ENCODE measurements at places on chromosomes 1 and 21. TPM values are rescaled to one million over a fixed set of nuclear protein-coding genes. Genes with fewer than 3 reads are reported as not detected.

The CNR2 gene
- polyA plus RNA-seq = 45.1 TPM

The PPM1J gene
- polyA plus RNA-seq = 0.48 TPM

The NTMT2 gene
- not detected for polyA plus RNA-seq

The C1orf141 gene
- polyA plus RNA-seq = not detected

The SSBP3 gene
- polyA plus RNA-seq = 4.2 TPM

The INAVA gene
- not detected for polyA plus RNA-seq

The IL22RA1 gene
- not detected for polyA plus RNA-seq

- H3K4me3 ChIP-seq = no peak overlapping the region
- H3K27me3 ChIP-seq = no peaks in the 10 kb centered on the region
- H3K27ac ChIP-seq = no peak overlapping the region
- no peaks in the 10 kb centered on the region for H3K4me1 ChIP-seq
- no peak for DNase-seq
These were observed 80.2 kb downstream of the VPS26C start for GRCh38 chr21:37186983-37187382.

- H3K36me3 ChIP-seq = no peaks in the 10 kb centered on the region
- H3K4me3 ChIP-seq = no peak overlapping the region
- DNase-seq = no peak
These were observed 173.9 kb downstream of the DUSP10 start for GRCh38 chr1:221567859-221568507.

- H3K36me3 ChIP-seq = no peaks in the 10 kb centered on the region
- DNase-seq = no peak
- no peak overlapping the region for H3K27ac ChIP-seq
- H3K4me3 ChIP-seq = no peak overlapping the region
- H3K4me1 ChIP-seq = no peaks in the 10 kb centered on the region
These were observed 196.1 kb upstream of the CAMK1G start for GRCh38 chr1:209387271-209387968.

DNA sequence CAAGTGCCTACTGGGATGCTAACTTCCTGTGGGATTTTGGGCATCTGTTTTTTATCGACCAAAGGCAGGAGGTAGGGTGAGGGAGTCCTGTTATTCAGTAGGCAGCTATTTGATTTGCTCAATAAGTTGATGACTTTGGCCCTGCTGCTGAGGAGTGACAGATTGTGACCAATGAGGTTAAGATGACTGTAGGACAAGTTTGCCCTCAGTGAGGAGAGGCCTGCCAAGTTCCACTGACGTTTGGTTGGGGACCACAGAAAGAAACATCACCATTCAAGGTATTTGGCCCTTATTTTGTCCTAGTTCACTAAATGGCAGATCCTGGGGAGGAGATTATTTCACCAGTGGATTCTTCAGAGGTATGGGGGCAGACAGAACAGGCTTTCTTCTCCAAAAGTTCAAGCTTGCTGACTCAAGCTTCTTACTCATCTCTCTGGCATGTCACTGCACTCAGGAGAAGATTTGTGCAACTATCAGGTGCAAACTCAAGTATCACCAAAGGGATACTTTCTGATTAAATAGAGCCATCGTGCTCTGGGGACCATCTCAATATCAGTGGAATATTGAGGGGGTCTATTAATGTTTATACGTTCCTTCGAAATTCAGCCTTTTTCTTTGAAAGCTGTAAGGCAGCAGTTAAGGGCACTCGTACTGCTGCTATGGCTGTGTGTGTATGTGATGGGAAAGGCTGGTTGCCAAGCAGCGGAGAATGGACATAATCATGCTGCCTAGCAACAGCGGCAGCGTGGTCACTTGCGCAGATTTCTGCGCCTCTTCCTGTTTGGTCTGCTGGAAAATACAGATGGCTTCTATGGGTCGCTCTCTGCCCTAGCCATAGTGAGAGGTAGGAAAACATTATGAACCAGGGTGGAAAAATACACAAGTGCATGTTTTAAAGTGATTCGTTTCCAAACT is 78.7 kb downstream of the PBX1 start:
- H3K36me3 ChIP-seq = no peaks in the 10 kb centered on the region
- no peak overlapping the region for H3K27ac ChIP-seq
- H3K4me1 ChIP-seq = no peaks in the 10 kb centered on the region
- H3K4me3 ChIP-seq = no peak overlapping the region
- DNase-seq = no peak
- H3K27me3 ChIP-seq = no peaks in the 10 kb centered on the region

DNA sequence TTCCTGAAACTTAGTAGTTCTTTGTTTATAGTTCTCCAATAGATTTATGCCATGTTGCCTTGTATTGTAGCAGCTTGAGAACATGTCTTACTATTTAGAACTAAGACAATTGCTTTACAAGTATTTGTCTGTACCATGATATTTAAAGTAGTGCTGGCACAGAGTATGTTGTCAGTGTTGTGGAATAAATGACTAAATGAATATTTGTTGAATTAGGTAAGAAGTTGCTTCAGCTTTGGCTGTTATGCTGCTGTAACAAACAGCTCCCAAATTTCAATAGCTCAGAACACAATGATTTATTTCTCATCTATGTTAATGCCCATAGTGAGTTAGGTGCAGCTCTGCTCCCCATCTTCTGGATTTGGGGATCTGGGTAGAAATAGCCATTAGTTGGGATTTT is 90.2 kb upstream of the VCAM1 start:
- H3K4me3 ChIP-seq = no peak overlapping the region
- no peak for DNase-seq
- no peak overlapping the region for H3K27ac ChIP-seq
- peaks cover 6% of the 10 kb centered on the region for H3K27me3 ChIP-seq

GRCh38 chr1:3669971-3670431 is 17.7 kb downstream of the TP73 start:
- H3K4me3 ChIP-seq = no peak overlapping the region
- H3K36me3 ChIP-seq = no peaks in the 10 kb centered on the region
- no peak for DNase-seq

- peaks cover 15% of the 10 kb centered on the region for H3K27me3 ChIP-seq
- H3K4me3 ChIP-seq = no peak overlapping the region
- no peak for DNase-seq
- no peaks in the 10 kb centered on the region for H3K4me1 ChIP-seq
- no peak overlapping the region for H3K27ac ChIP-seq
These were observed 186.2 kb downstream of the C1orf94 start for GRCh38 chr1:34362949-34363348.

DNA sequence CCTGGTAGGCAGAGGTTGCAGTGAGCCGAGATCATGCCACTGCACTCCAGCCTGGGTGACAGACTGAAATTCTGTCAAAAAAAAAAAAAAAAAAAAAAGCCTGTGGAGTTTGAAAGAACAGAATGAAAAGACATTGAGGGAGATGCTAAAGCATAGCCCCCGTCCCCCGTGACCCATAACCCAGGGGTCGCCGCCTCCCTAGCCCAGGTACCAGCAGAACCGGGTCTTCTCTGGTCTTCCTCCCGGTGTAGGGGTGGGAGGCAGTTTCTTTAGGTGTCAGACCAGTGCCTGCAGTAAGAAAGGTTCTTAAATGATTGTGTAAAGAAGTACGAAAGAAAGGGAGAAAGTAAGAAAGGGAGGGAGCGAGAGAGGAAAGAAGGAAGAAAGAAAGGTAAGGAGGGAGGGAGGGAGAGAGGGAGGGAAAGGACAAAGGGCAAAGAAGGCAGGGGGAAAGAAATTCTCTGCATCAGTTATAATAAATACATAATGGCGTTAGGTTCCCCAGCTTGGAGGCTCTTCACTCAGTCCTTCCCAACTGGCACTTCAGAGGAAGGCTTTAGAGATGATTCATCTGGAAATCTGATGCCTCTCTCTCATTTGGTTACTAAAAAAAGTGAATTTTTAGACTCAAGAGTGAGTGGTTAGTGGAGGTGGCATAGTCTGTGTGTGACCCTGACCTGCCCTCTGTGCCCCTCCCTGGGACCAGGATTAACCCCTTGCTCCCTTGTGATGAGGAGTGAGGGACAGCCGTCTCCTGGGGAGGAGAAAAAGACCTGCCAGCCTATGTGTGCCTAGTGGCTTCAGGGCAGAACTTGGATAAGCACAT is 1.1 kb downstream of the IL24 start:
- H3K27ac ChIP-seq = peak overlapping the region; percentile 73
- H3K36me3 ChIP-seq = peaks cover 2% of the 10 kb centered on the region
- no peak for DNase-seq
- no peak overlapping the region for H3K4me3 ChIP-seq
- peaks cover 34% of the 10 kb centered on the region for H3K4me1 ChIP-seq
- peaks cover 1% of the 10 kb centered on the region for H3K27me3 ChIP-seq

- no peak overlapping the region for H3K27ac ChIP-seq
- H3K4me3 ChIP-seq = no peak overlapping the region
These were observed 11.0 kb downstream of the PRKCZ start for GRCh38 chr1:2061065-2061778.

- H3K4me3 ChIP-seq = no peak overlapping the region
- DNase-seq = no peak
- no peak overlapping the region for H3K27ac ChIP-seq
- no peaks in the 10 kb centered on the region for H3K27me3 ChIP-seq
- H3K4me1 ChIP-seq = peaks cover 58% of the 10 kb centered on the region
These were observed 46.1 kb downstream of the PKN2 start for GRCh38 chr1:88730132-88730675.
